ENCODE measurements at places on chromosomes 16 and 17.

DNA sequence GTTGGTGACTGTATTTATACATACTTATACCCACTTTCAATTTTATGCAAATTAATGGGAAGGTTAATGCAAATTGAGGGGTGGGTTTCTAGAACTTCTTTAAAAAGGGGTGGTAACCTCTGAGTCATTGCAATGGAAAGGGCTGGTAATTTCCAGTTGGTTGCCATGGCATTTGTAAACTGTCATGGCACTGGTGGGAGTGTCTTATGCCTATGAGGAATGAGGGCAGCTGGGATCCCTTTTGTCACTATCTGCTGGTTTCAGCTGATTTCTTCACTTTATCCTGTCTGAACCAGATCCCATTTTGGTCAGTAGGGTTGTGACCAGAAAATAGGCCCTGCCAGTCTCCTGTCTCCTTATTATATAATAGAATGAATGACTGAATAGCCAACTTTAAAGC, 1006.7 kb upstream of the GOT2 start:
- no peak for DNase-seq

DNA sequence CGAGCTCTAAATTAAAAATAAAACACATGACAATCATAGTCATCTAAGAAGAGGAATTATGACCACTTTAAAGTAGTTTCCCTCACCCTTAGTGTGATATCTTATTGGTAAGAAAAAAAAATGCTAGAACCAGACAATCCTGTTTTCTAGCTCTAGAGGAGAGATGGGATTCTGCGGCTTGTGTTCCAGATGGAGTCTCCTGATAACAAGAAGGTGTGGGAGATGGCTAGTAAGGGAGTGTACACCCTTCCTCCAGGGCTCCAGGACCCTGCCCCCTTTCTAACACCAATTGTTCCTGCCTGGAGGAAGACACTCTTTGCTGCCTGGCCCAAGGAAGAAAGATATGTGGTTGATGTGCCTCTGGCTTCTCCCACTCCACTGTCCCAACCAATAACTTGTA, 68.8 kb upstream of the FBXO47 start:
- DNase-seq = no peak

- DNase-seq = no peak
Observed at GRCh38 chr17:7109461-7110322, 4.9 kb downstream of the ASGR2 start.

- no peak for DNase-seq
Observed at GRCh38 chr16:81654346-81654745, 124.7 kb upstream of the PLCG2 start.

DNA sequence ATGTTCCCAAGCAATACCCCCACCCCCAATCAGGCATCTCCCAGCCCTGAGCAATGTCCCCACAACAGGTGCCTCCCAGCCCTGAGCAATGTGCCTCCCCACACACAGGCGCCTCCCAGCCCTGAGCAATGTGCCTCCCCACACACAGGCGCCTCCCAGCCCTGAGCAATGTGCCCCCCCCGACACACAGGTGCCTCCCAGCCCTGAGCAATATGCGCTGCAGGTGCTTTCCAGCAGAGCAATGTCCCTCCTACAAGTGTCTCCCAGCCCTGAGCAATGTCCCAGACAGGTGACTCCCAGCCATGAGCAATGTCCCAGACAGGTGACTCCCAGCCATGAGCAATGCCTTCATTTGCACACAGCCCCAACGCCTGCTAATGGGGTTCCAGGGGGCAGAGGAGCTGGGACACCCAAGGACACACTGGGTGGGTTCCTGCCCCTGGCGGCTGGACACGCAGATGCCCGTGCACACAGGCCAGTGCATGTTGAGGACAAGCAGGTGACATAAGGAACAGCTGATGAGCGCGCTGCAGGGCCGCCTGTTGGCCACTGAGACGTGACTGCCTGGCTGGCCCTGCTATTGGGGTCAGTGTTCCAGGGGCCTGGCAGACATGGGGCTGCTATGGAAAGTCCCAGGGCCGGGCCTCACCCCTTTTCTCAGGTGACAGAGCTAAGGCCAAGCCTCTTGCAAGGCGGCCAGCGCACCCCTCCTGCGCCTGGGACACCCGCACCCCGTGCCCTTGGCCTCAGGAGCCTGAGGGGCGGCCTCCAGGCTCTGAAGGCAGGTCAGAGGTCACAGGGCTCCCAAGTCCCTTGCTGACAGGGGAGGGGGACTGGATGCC, 26.9 kb upstream of the PABPN1L start:
- no peak for DNase-seq

- no peak for DNase-seq
Observed at GRCh38 chr16:30376461-30376902, 1.9 kb downstream of the MYL11 start.

GRCh38 chr16:20956319-20956718, 55.7 kb downstream of the LYRM1 start:
- DNase-seq = no peak

DNA sequence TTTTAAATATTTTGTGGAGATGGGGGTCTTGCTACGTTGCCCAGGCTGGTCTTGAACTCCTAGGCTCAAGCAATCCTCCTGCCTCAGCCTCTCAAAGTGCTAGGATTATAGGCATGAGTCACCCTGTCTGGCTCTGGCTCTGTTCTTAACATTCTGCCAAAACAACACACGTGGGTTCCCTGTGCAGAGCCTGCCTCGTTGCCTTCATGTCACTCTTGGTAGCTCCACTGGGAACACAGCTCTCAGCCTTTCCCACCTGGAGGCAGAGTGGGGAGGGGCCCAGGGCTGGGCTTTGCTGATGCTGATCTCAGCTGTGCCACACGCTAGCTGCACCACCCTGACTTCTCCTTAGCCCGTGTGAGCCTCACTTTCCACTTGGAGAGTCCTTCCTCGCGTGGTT, 19.3 kb downstream of the CRISPLD2 start:
- no peak for DNase-seq

DNA sequence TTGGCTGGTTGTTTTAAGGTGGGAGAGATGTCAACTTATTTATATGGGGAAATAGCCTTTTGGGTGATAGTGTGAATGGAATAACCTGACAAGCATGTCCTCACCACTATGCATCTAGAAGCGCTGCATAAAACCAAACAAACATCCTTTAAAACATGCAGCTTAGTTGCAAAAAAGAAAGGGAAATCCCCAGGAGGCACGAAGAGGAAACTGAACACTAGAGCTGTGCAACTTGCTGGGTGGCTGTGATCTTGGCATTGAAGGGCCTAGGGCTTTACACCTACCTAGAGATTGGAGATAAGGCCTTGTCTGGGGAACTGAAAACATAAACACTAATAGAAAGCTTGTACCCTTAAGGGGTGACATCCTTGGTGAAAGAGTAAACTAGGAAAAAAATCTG, 7.3 kb downstream of the C16orf54 start:
- DNase-seq = no peak

GRCh38 chr17:35944151-35944550, 638 bp upstream of the LYZL6 start:
- no peak for DNase-seq

- DNase-seq = no peak
Observed at GRCh38 chr17:78971756-78972506, 7.8 kb downstream of the LGALS3BP start.

GRCh38 chr17:76353599-76354316, at the start of gene PRPSAP1:
PRPSAP1 (minus strand) TSS chr17:76353916; CDS start chr17:76353703, 213 bp downstream.
- peak; percentile 59 for DNase-seq

DNA sequence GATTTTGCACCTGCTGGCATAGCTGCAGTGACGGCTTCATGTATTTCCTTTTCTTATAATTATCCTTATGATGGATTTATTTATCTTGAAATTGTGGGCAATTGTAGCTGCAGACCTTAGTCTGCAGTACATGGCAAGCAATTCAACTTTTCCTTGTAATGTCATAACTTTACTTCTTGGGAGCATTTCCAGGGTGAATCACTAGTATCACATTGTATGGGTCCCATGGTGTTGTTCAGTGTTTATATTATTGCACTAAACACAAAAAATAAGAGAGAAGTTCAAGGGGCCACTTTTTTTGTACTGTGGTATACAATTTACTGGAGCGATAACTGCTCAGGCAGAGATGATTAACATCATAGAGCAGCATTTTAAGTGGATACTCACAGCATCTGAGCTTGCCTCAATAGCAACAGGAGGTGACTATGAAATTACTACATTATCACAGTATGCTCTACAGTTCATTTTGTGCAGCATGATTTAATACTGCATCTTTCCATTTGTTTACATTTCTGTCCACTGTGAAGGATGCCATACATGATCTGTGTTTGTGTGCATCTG, 169.5 kb downstream of the STX8 start:
- no peak for DNase-seq

- DNase-seq = no peak
Observed at GRCh38 chr16:4684763-4685162, 8.6 kb upstream of the NUDT16L1 start.

DNA sequence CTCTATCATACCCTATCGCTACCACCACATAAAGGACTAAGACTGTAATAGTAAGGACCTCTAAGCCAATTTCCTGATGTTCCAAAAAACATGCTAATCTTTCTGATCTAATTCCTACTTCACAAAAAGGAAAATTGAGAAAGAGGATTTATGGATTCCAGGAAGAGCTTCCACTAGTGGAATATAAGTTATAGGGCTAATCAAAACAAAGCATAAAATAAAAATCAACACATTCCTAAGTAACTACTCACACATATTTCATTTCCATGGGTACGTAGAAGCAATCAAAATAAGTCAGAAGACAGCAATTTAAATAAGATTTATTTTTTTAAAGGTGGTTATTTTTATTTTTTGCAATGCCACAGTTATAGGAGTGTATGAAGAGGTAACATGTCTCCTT, 12.4 kb downstream of the CCDC43 start:
- DNase-seq = no peak

DNA sequence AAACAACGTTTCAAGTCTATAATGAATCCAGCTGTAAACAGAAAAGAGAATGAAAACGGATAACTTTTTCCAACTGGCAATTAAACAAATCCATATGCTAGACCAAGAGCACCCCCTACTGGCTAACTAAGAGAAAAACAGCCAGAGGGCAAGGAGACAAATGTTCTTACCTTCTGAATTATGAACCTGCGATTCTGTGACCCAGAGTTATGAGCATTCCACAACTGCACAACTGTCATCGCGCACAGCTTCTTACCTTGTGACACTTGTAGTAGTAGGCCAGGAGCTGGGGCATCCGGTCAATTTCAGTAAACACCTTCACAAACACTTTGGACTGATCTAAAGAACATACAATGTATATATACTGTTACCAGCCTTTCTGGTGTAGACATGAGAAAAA, 18.6 kb downstream of the COG7 start:
- no peak for DNase-seq

DNA sequence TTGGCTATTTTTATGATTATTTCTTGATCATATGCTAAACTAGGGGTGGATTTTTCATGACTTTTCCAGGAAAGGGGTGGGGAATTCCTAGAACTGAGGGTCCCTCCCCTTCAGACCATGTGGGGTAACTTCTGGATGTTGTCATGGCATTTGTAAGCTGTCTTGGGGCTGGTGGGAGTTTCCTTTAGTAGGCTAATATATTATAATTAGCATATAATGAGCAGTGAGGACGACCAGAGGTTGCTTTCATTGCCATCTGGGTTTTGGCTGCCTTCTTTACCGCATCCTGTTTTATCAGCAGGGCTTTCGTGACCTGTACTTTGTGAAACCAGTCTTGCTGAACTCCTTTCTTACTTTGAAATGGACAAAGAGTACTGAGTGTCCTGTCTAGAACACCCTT, 40.4 kb upstream of the ABCA5 start:
- no peak for DNase-seq

GRCh38 chr17:3475251-3475685, 529 bp upstream of the ASPA start:
- DNase-seq = no peak

DNA sequence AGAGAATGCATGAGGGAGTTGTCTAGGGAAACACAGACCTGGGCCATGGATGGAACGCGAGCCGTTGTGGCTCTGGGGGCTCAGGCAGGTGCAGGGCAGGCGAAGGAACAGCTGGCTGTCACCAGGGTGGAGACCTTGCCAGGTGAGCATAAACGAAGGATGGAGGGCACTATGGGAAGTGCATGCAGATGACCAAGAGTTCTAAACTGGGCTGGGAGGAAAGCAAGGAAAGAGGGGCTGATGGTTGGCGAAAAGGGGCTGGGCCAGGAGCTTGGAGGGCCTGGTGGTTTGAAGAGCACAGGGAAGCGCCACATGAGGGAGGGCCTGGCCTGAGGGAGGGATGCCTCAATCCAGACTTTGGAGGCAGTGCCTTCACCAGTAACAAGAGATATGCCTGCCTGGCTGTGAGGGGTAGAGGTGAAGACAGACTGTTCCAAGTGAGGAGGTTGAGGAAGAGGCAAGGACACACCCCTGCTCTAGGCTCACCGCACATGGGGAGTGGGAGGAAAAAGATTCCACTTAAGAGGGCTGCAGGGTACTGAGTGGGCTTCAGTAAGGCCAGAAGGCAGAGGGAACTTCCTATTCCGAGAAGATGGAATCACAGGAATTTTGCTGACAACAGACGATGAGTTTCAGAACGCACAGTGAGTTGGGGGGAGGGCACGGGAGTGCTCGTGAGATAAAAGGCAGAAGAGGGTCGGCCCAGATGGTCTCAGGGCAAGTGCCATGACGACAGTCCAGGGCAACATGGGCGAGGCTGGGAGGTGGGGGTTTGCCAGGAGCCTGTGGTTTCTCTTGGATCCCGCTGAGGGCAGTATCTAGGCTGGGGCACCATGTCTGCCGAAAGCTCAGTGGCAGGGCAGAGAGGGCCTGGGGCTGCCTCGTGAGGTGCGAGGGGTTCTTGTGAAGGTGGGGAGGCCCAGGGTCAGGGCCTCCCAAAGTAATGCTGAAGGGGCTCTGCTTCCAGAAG, 20.6 kb downstream of the B9D1 start:
- DNase-seq = no peak

DNA sequence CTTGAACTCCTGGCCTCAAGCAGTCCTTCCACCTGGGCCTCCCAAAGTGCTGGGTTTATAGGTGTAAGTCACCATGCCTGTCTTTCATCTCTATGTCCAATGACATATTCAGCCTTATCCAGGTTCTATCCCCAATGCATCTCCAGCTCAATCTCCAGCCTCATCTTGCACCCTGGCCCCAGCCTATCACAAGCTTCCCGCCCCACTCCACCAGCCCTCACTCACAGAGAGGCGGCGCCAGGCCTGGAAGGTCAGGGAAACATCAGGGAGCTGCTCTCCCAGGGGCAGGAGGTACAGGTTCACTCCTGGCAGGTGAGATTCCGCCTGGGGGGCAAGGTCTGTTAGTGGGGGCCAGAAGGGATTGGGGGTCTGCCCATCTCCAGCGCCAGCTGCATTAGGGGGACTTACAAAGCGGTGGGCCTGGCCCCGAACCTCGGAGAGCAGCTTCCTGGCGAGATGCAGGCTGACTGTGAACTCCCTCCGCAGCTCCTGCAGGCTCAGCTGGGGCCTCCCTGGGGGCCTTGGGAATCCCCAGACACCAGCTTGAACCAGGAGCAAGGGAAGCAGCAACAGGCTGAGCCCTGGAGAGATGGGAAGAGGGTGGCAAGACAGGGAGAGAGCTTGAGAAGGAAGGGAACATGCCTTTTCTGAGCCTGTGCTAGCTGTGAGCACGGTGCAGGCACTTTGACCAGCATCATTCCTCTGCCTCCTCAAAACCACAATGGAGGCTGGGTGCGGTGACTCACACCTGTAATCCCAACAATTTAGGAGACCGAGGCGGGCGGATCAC, 3.0 kb downstream of the IL27 start:
- DNase-seq = no peak

- DNase-seq = no peak
Observed at GRCh38 chr17:60545465-60546191, 19.6 kb upstream of the APPBP2 start.

- no peak for DNase-seq
Observed at GRCh38 chr16:84947022-84947421, 64.3 kb downstream of the ZDHHC7 start.
